ENCODE measurements at places on chromosomes 2 and 18.

- no peak overlapping the region for H3K27ac ChIP-seq
- no peak for DNase-seq
- no peaks in the 10 kb centered on the region for H3K27me3 ChIP-seq
- no peak overlapping the region for H3K4me3 ChIP-seq
Measured at GRCh38 chr2:171185941-171186340, 25.2 kb upstream of the TLK1 start.

- no peaks in the 10 kb centered on the region for H3K36me3 ChIP-seq
- DNase-seq, result no peak
- no peak overlapping the region for H3K27ac ChIP-seq
Measured at GRCh38 chr2:118836411-118836930, 11.0 kb downstream of the EN1 start.

GRCh38 chr2:23589739-23590138 is 204.8 kb downstream of the KLHL29 start:
- H3K36me3 ChIP-seq, result no peaks in the 10 kb centered on the region
- no peak overlapping the region for H3K27ac ChIP-seq
- no peaks in the 10 kb centered on the region for H3K4me1 ChIP-seq
- H3K4me3 ChIP-seq, result no peak overlapping the region

GRCh38 chr18:31101183-31102024 is 817 bp downstream of the DSC2 start:
- H3K4me1 ChIP-seq, result no peaks in the 10 kb centered on the region
- no peak overlapping the region for H3K4me3 ChIP-seq
- H3K36me3 ChIP-seq, result no peaks in the 10 kb centered on the region
- H3K27me3 ChIP-seq, result no peaks in the 10 kb centered on the region
- DNase-seq, result no peak
- H3K27ac ChIP-seq, result no peak overlapping the region

- no peaks in the 10 kb centered on the region for H3K36me3 ChIP-seq
- H3K4me3 ChIP-seq, result no peak overlapping the region
- no peaks in the 10 kb centered on the region for H3K4me1 ChIP-seq
- no peak overlapping the region for H3K27ac ChIP-seq
- no peaks in the 10 kb centered on the region for H3K27me3 ChIP-seq
Measured at GRCh38 chr2:109260886-109261700, 132.1 kb downstream of the SH3RF3 start.

GRCh38 chr2:203892207-203892606 is 24.6 kb downstream of the CTLA4 start:
- no peaks in the 10 kb centered on the region for H3K36me3 ChIP-seq
- H3K4me3 ChIP-seq, result no peak overlapping the region
- DNase-seq, result no peak
- H3K27ac ChIP-seq, result no peak overlapping the region

DNA sequence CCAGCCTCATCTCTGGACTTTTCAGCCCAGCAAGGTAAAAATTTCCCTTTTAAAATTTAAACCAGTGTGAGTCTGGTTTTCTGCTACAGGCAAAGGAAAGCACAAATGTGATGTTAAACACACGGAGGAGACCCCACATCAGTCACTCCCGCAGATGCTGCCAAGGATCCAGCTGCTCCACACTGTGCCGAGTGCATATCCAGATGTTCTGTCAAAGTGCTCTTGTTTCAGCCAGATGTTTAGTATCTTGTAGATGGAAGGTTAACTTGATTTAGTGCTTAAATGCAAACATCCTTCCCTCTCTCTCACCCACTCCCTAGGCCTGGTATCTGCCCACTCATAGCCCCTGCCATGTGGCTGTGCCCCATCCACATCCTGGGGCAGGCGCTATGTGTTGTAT is 15.8 kb upstream of the ATOH8 start:
- no peaks in the 10 kb centered on the region for H3K4me1 ChIP-seq
- no peaks in the 10 kb centered on the region for H3K27me3 ChIP-seq
- DNase-seq, result no peak
- no peak overlapping the region for H3K4me3 ChIP-seq

- H3K4me1 ChIP-seq, result no peaks in the 10 kb centered on the region
- no peak overlapping the region for H3K27ac ChIP-seq
- no peaks in the 10 kb centered on the region for H3K36me3 ChIP-seq
- no peaks in the 10 kb centered on the region for H3K27me3 ChIP-seq
- DNase-seq, result no peak
- no peak overlapping the region for H3K4me3 ChIP-seq
Measured at GRCh38 chr2:60302377-60303126, 250.9 kb downstream of the BCL11A start.

DNA sequence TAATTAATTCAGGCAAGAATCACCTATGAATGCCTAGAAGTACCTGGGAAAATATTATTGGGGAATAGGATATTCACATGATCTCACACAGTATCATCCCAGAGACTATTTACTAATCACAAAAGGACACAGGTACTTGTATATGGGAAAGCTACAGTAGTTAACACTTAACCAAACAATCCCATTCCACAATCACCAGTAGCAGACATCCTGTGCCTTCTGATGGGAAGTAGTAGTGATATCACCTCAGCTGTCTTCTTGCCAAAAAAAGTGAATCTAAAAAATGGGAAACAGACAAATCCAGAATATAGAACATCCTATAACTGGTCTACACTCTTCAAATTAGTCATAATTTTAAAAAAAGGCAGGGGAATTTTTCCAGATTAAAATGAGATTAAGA is 75.6 kb upstream of the CCDC150 start:
- no peaks in the 10 kb centered on the region for H3K4me1 ChIP-seq
- no peak overlapping the region for H3K27ac ChIP-seq
- no peaks in the 10 kb centered on the region for H3K27me3 ChIP-seq
- H3K4me3 ChIP-seq, result no peak overlapping the region
- no peaks in the 10 kb centered on the region for H3K36me3 ChIP-seq

GRCh38 chr2:102310964-102311640 is at the start of gene IL1RL1:
Gene IL1RL1 (plus strand): TSS chr2:102311563. CDS start chr2:102338265, 26,702 bp downstream.
- H3K27ac ChIP-seq, result no peak within 1 kb of the TSS
- DNase-seq, result no peak
- no peaks in the 10 kb centered on the region for H3K4me1 ChIP-seq

GRCh38 chr2:133271105-133271504 is 297.2 kb downstream of the NCKAP5 start:
- no peak overlapping the region for H3K4me3 ChIP-seq
- DNase-seq, result no peak
- no peak overlapping the region for H3K27ac ChIP-seq
- H3K36me3 ChIP-seq, result no peaks in the 10 kb centered on the region
- H3K4me1 ChIP-seq, result no peaks in the 10 kb centered on the region
- no peaks in the 10 kb centered on the region for H3K27me3 ChIP-seq

DNA sequence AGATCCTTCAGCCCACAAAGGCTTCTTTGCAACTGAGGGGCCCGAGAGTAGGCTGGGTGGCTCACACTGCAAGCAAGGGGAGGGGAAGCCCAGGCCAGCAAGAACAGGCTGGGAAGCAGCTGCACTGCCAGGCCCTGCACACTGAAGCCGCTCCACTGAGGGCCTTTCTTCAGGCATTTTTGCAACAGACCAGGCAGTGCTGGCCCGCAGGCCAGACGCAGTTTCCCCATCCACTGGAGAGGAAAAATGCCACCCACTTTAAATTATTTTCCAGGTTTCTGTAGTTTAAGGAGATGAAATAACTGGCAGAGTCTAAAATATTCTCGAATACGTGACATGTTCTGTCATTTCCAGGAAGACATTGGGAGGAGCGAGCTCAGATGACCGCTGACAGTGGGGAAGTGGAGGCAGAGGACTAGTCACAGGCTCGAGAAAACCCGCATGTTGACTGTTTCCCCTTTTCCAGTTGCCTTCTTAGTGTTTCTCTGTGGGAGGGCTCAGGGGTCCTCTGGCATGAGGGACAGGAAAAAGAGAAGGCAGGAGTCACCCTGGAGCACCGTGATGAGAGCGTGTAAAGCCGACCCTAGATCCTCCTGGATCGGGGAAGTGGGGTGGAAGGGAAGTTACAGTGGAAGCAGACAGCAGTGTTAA is 53.3 kb upstream of the B3GNT7 start:
- H3K27me3 ChIP-seq, result no peaks in the 10 kb centered on the region
- no peak overlapping the region for H3K27ac ChIP-seq
- DNase-seq, result no peak
- no peaks in the 10 kb centered on the region for H3K4me1 ChIP-seq

- no peak for DNase-seq
- no peaks in the 10 kb centered on the region for H3K27me3 ChIP-seq
- H3K4me1 ChIP-seq, result no peaks in the 10 kb centered on the region
Measured at GRCh38 chr18:14928396-14928795, 180.4 kb downstream of the ANKRD30B start.

- no peaks in the 10 kb centered on the region for H3K36me3 ChIP-seq
- no peak overlapping the region for H3K27ac ChIP-seq
- no peaks in the 10 kb centered on the region for H3K27me3 ChIP-seq
- no peak overlapping the region for H3K4me3 ChIP-seq
- no peak for DNase-seq
Measured at GRCh38 chr2:48590017-48590416, 27.6 kb upstream of the GTF2A1L start.

DNA sequence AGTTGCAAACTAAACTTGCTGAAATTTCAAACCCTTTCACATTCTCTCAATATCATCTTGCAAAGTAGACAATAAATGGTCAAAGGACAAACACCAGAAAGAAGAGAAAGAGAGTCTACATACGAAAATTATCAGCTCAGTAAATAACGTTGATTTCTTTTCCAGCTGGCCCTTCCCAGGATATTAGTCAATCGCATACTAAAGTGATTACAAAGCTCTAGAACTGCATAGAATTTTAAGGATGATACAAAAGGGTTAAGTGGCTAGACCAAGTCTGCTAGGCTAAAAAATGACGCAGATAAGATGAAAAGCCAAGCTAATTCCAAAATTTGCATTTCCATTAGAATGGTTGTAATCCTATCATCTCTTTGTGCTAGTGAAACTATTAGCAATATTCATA is 405.7 kb downstream of the FBXO15 start:
- no peaks in the 10 kb centered on the region for H3K27me3 ChIP-seq
- H3K36me3 ChIP-seq, result no peaks in the 10 kb centered on the region
- no peaks in the 10 kb centered on the region for H3K4me1 ChIP-seq
- no peak overlapping the region for H3K27ac ChIP-seq
- no peak overlapping the region for H3K4me3 ChIP-seq

DNA sequence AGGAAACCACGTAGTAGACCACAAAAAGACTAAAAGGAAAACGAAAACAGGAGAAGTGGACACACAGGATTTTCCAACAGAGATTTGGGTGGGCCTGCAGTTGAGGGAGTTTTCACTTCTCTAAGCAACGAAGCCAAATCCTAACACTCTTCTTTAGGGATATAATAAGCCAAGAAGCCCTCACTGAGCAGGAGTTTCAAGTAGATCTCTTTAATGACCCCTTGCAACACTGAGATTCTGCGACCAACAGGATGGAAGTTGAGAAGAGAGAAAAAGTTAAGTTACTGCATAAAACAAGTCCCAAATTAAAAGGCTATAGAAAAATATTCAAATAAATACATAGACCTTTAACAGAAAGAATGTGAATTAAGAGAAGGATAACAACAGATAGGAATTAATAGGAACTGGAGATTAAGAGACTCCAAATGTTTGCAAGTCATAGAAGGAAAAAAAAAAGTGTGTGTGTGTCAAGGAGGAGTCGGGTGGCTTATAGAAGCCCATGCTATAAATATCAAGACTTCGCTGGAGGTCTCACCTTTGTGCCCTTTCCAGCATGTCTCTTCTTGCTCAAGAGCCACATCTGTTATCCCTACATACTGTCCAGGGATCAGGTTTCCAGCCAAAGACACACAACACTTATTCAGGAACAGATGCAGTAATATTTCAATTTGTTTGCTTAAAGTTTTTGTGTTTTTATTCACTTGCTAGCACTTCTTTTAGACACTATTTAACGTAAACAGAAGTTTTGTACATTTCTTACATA is 69.4 kb upstream of the ARHGAP28 start:
- H3K27me3 ChIP-seq, result no peaks in the 10 kb centered on the region
- no peaks in the 10 kb centered on the region for H3K4me1 ChIP-seq
- DNase-seq, result no peak

DNA sequence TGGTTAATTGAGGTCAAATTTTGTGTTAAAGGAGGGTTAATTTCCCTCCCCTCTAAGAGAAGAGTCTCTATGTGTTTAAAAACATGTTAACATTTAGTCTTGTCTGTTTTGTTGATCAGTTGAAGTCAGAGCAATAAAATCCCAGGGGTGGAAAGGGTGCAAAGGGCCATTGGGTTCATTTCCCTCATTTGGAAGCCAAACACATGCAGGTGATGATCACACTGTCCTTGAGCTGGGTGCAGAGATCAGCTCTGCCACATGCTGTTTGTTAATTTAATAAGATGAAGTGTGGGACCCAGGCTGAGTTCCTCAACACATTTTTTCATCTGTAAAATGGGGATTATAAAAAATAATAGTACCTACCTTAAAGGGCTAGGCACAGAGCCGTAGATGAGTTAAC is 260.9 kb downstream of the LPIN1 start:
- no peaks in the 10 kb centered on the region for H3K27me3 ChIP-seq
- H3K27ac ChIP-seq, result no peak overlapping the region
- peaks cover 11% of the 10 kb centered on the region for H3K4me1 ChIP-seq
- H3K4me3 ChIP-seq, result no peak overlapping the region
- no peak for DNase-seq

GRCh38 chr2:107362993-107363392 is 463.7 kb upstream of the RGPD4 start:
- H3K27ac ChIP-seq, result no peak overlapping the region
- H3K4me3 ChIP-seq, result no peak overlapping the region
- no peaks in the 10 kb centered on the region for H3K36me3 ChIP-seq
- DNase-seq, result no peak
